Activated naive CD4-positive, alpha-beta T cell treated with anti-CD3 and anti-CD28 coated beads for 36 hours (primary cell): ENCODE measurements at places on chromosomes 5 and 9. TPM values are rescaled to one million over a fixed set of nuclear protein-coding genes. Genes with fewer than 3 reads are reported as not detected.
A peak's percentile ranks its signal among the peaks of the same experiment; 100 is the strongest.

DNA sequence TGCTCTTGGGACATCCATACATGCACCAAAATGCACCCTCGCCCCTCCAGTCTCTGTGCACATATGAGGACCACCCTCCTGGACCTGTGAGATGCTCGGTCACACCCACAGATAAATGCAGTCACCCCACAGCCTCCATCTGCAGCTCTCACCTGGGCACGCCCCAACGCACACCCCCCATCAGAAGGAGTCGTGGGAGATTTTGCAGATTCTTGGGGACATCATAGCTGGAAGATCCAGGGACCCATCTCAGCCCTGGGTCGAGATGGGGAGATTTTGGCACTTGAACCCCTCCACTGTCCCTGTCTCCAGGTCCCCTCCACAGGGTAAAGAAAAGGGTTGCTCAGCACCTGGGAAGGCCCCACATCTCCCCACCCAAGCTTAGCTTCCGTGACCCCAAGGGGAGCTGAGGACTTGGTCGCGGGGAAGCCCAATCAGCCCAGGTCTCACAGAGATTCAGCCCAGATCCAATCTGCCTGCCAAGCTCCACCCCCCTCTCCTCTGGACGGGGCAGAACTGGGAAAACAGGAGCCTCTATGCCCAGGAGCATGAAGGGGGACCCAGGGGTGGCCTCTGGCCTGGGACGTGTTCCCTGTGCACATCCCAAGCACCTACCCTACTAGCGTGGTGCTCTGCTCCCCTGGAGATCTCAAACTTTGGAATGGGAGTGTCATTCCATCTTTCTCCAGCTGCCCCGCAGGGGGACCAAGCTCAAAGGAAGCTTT, 89.2 kb upstream of the LMX1B start:
- DNase-seq: no peak

GRCh38 chr5:32110111-32110696, 63.9 kb downstream of the GOLPH3 start:
- DNase-seq: no peak

DNA sequence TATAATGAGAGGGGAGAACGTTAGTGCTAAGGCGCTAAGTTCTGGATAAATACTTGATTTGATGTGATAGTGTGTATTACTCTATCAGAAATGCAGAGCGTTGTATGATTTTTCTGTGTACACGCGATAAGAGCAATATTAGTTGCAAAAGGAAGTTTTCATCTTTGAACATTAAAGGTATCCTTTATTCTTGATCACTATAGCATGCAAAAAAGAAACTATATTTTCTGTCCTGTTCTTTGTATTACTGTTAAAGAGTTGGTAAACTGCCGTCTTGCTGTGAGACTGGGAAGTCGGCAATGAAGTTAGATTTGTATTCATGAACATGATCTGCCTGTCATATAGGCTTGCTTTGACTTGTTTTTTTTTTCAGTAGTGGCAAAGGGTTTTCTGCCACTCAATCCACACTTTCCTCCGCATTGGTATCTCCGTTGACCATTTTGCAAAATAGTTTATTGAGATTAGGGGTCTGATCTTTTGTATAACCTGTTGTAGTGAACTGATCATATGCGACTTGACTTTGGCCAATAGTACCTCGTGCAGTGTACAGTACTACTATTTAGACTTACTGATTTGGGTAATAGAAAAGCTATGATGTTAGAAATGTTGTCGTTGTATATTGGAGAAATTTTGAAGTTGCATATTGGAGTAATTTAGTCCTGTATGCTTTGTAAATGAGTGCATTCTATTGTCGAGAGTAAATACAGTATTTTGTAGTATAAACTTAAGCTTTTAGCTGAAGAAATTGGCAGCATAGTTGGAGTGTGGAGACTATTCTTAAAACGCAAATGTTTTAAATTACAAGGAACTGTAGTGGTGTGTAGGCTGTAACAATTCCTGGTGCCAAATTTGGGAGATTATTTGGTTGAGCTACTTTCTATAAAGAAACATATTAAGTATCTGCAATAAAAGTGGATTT, 1.7 kb downstream of the DENND4C start:
- DNase-seq: no peak

GRCh38 chr9:136098844-136099243, 3.8 kb upstream of the NACC2 start:
- DNase-seq: no peak

GRCh38 chr5:19125956-19126713, 861.9 kb downstream of the CDH18 start:
- no peak for DNase-seq

GRCh38 chr5:124206540-124206939, 539.9 kb downstream of the ZNF608 start:
- DNase-seq: no peak

- DNase-seq: no peak
Measured at GRCh38 chr9:69346596-69347390, 21.8 kb downstream of the ENTREP1 start.

SEC61B gene
- 105 TPM for total RNA-seq

- no peak for DNase-seq
Measured at GRCh38 chr5:78424665-78425064, 64.2 kb downstream of the SCAMP1 start.

ZNF300 gene
- total RNA-seq: 1.1 TPM

ARHGEF39 gene
- 28.9 TPM for total RNA-seq

DNA sequence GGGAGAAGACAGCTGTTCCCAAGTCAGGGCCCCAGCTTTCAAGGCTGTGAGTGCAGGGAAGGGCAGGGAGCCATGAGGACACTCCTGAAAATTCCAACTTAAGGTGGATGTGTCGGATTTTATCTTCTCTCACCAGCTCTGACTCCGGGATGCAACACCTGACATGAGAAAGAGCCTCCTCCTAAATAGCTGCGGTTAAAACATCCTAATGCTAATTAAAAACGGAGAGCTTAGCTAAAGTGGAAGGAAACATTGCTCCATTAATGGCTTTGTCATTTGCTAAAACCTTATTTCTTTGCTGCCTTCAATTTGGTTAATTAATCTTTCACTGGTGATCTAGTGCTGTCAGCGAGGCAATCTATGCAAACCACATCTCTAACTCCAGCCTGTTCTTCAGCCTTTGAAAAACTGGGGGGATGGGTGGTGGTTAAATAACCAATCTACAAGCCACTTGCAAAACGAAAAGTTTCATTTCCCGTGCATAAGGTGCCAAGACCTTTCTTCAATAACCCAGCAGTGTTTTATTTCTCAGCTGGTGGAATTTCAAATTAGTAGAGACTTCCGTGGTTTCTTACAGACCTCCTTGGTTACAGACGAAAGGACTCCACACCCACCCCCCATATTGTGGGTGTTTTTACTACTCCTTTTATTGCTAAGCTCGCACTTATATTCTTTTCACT, 379.6 kb downstream of the MLLT3 start:
- DNase-seq: peak; percentile 52

FGF1 gene
- not detected for total RNA-seq

MAML1 gene
- 20.7 TPM for total RNA-seq

DNA sequence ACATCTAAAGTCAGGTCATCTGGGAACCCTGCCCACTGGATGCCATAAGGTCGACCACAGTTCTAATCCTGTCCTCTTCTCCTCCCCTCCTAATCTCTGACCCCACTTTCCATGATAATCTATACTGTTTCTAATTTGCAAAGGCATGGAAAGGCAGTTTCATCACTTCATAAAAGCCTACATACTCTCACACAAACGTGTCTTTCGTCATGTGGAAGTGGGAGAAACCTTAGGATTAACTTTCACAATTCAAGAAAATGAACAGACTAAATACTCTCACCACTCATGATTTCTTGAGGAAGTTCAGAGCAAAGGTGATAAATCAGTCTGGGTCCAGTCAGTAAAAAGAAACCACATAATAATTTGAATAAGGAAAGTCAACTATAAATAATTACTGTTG, 5.5 kb downstream of the FANCC start:
- DNase-seq: no peak

- no peak for DNase-seq
Measured at GRCh38 chr5:78569441-78569840, 79.1 kb downstream of the LHFPL2 start.

GRCh38 chr9:132184124-132184523, 22.3 kb downstream of the NTNG2 start:
- DNase-seq: no peak

ZNF169 gene
- total RNA-seq: 5.1 TPM

DNA sequence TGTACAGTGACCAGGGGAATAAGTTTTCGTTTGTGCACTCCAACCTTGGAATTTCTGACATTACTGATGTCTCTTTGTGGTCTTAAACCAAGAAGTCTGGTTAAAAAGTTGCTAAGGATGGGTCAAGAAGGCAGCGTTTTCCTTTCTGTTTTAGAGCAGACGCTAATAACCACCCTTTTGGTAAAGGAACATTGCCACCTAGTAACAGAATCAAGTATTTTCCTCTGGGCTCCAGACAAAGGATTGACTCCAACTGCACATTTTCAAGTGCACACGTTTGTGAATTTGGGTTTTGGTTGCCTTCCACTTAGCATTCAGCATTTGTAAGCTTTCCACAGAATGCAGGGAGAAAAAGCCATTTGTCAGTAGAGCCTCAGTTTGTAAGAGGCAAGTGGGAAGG, 22.2 kb upstream of the CEP78 start:
- no peak for DNase-seq

- no peak for DNase-seq
Measured at GRCh38 chr9:34279411-34279810, 49.7 kb downstream of the KIF24 start.

- DNase-seq: no peak
Measured at GRCh38 chr9:106677830-106678229, 185.1 kb upstream of the ZNF462 start.

MED7 gene
- 21.0 TPM for total RNA-seq

DNA sequence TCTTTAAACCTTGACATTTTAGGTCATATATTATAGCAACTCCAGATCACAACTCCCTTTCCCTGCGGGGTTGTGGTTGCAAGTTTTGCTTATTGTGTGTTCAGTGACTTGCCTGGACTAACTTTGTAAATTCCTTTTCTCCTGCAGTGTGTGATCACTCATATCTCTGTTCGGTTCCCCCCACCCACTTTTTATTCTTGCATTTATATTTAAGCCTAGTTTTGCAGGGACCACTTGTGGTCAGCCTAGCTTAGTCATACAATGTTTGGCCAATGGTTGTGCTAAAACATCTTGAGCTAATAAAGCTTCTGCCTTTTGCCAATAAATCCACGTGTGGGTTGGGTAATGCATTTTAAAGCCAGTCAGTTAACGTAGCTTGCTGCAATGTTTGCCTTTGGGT, 146.5 kb upstream of the IRX4 start:
- DNase-seq: no peak

DNA sequence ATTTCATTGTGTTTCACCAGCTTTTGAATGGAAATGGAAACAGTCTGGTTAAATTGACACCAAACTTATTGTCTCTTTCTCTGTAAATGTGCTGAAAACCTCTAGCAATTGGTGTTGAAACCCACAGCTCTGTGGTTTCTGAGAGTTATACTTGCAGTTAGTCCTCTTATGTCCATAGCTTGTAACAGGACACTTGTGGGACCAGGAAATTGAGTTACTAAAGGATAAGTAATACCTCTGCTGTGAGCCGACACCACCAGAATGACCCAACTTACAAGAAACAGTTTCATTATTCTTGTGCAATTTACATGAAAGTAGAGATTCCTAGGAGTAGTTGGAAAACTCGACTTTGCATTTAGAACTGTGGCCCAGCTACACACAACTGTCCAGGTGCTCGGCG, 191.5 kb downstream of the CFAP90 start:
- no peak for DNase-seq

FBN2 gene
- not detected for total RNA-seq

DNA sequence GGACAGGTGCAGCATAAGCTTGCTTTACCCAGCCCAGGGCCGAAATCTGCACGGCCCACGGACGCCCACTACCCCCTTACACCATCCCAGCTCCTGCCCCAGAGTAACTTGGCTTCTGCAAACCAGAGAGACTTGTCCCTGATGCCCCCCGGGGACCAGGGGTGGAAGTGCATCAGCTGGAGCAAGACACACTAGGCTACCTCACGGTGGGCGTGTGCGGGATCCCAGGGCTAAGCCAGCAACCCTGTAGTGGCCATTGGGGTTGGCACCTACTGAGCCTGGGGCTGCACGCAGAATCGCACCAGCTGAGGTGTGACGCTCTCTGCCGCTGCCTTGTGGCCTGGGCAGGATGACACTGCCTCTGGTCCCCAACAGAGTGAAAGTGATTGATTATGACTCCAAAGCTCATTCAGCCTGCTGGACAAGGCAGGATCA, 6.1 kb upstream of the ZNF79 start:
- DNase-seq: peak; percentile 60

DNA sequence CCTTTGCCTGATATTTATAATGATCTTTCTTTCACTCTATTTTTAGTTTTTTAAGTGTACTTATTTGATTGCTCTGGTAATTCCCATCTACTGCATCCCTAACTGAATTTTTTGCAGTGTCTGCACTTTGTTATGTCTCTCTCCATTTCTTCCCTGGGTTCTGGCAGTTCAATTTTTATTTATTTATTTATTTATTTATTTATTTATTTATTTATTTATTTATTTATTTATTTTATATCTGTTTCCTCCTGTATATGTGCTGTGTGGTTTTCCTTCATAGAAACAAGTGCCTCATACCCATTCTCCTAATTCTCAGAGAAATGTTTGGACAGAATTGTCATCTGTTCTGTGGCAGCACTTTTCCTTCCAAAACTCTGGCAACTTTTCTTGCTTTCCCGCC, 2370.8 kb upstream of the WWC1 start:
- no peak for DNase-seq

GRCh38 chr9:77595426-77596095, 52.6 kb downstream of the GNA14 start:
- no peak for DNase-seq

DNA sequence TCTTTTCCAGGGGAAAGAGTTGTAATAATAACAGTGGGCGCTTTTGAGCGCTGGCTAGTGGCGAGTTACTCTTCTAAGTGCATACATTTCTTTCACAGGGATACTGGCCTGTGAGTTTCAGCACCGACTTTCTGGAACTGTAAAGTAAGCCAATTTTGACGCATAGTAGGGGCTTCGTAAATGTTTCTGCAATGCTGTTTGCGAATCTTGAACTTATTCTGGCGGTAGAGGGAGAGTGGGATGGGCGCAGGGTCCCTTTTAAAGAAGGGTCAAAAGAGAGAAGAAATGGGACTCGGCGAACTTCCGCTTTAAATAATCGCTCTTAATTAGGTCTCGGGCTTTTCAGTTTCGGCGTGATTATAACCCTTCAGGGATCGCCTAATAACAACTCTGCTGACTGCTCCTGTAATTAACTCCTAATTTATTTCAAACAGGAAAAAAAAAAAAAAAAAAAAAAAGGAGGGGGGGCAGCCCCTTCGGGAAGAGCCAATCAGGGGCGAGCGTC, 351 bp upstream of the MSX2 start:
- no peak for DNase-seq

DNA sequence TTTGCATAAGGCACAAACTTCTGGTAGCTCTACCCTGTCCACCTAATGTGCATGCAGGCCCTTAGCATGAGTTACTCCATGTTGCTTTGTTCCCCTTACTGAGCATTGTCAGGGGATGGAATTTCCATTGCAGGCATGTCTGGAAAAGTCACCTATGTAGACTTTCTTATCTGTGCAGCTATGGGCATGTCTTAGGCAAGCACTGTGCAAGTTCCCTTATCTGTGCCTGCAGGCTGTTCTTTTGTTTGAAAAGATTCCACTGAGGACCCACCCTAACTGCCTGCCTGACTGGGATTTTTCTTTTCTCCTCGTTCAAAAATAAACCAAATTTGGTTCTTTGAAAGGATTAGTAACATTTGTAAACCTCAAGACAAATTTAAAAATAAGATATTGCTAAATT, 587.0 kb downstream of the CDH18 start:
- DNase-seq: no peak
